Activated T-cell treated with anti-CD3 and anti-CD28 coated beads, Interleukin-2, amount 50 U/mL, for 72 hours (primary cell): ENCODE measurements at places on chromosomes 2 and 18. TPM values are rescaled to one million over a fixed set of nuclear protein-coding genes. Genes with fewer than 3 reads are reported as not detected.
A peak's percentile ranks its signal among the peaks of the same experiment; 100 is the strongest.

GRCh38 chr2:236038096-236038495 is 130.1 kb downstream of the GBX2 start:
- H3K27me3 ChIP-seq: peaks cover 25% of the 10 kb centered on the region
- H3K27ac ChIP-seq: no peak overlapping the region
- H3K4me1 ChIP-seq: no peaks in the 10 kb centered on the region
- DNase-seq: no peak
- no peak overlapping the region for H3K4me3 ChIP-seq
- no peaks in the 10 kb centered on the region for H3K36me3 ChIP-seq

DNA sequence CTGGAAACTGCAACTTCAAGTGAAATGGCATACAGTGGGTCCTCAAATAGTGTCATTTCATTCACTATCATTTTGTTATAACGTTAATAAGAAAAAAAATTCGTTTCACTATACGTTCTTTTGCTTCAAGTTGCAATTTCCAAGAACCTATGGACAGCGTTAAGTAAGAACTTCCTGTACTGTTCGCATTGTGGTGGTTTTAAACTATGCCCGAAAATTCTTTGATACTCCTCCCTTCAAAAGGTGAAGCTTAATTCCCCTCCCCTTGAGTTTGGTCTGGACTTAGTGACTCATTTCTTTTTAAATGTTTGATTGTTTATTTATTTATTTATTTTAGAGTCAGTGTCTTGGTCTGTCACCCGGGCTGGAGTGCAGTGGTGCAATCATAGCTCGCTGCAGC is 20.7 kb downstream of the GNLY start:
- H3K27me3 ChIP-seq: no peaks in the 10 kb centered on the region
- H3K4me1 ChIP-seq: peaks cover 7% of the 10 kb centered on the region
- H3K36me3 ChIP-seq: no peaks in the 10 kb centered on the region
- DNase-seq: no peak

GRCh38 chr2:41729800-41730364 is 317.9 kb upstream of the PKDCC start:
- no peak overlapping the region for H3K4me3 ChIP-seq
- H3K4me1 ChIP-seq: no peaks in the 10 kb centered on the region
- no peak overlapping the region for H3K27ac ChIP-seq
- no peaks in the 10 kb centered on the region for H3K27me3 ChIP-seq
- H3K36me3 ChIP-seq: no peaks in the 10 kb centered on the region

DNA sequence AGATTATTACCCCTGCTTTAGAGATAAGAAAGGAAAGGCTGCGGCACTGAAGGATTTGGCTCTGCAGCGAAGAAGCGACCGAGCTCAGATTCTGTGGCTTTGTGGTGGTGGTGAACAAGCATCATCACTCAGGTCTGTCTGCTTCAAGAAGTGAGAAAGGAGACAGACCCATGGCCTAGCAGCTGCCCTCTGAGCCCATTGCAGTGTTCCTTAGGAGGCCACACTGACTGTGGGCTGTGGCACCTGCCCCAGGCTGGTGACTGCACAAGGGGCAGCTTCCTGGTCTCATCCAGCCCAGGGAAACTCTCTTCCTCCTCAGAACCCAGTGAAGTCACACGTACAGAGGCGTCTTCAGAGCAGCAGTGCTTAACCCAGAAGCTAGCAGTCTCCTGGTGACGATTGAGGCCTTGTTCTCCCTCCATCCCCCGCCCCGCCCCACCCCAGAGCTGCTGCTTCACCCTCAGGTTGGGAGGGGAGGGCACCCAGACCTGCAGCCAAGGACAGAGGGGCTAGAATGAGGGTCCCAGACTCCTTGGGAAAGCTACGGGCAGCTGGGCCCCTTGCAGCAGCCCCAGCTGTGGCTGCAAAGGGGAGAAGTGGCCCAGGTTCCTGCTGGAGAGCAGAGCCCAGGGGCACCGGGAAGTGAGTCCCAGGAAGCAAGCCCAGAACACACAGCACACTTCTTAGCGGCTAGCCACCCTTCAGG is 22.2 kb downstream of the BIN1 start:
- peaks cover 61% of the 10 kb centered on the region for H3K4me1 ChIP-seq
- H3K4me3 ChIP-seq: peak overlapping the region; percentile 68
- no peaks in the 10 kb centered on the region for H3K27me3 ChIP-seq
- peak; percentile 69 for DNase-seq
- no peaks in the 10 kb centered on the region for H3K36me3 ChIP-seq

DNA sequence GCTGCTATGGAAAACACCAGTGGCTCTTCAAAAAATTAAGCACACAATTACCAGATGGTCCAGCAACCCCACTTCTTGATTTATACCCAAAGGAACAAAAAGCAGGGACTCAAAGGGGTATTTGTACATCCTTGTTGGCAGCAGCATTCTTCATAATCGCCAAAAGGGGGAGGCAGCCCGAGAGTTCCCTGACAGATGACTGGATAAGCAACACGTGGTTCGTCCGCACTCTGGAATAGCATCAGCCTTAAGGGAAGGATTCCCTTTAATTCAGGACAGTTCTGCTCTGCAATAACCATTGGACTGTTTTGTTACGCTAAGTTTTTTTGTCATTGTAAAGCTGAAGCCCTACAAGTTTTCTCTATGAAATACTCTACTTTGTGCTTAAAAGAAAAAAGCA is 76.7 kb upstream of the TWIST2 start:
- H3K4me3 ChIP-seq: no peak overlapping the region
- H3K4me1 ChIP-seq: no peaks in the 10 kb centered on the region
- no peaks in the 10 kb centered on the region for H3K36me3 ChIP-seq
- H3K27me3 ChIP-seq: peaks cover 21% of the 10 kb centered on the region

GRCh38 chr2:238127165-238128060 is 11.1 kb upstream of the KLHL30 start:
- DNase-seq: no peak
- H3K36me3 ChIP-seq: no peaks in the 10 kb centered on the region
- H3K4me1 ChIP-seq: no peaks in the 10 kb centered on the region
- no peaks in the 10 kb centered on the region for H3K27me3 ChIP-seq
- no peak overlapping the region for H3K4me3 ChIP-seq
- H3K27ac ChIP-seq: no peak overlapping the region

DNA sequence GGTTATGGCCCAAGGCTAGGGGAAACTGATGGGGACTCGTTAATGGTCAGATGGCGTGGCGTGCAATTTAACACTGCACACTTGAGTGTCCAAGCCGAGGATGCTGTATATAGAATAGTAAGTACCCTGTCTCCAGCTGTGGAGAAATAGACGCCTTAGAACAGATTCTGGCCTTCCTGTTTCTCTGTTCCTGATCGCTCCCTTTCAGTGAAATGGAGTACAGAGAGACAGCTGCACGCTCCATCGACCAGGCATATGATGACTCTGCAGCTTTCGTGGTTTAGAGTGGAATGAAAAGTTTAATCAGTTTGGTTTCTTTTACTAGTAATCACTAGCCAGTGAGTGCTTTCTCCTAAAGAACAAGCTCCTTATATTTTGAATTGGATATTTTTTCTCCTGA is 213.4 kb downstream of the NEDD4L start:
- no peaks in the 10 kb centered on the region for H3K4me1 ChIP-seq
- DNase-seq: no peak
- no peaks in the 10 kb centered on the region for H3K36me3 ChIP-seq
- no peaks in the 10 kb centered on the region for H3K27me3 ChIP-seq
- H3K27ac ChIP-seq: no peak overlapping the region

- no peak for DNase-seq
- no peaks in the 10 kb centered on the region for H3K4me1 ChIP-seq
- H3K36me3 ChIP-seq: no peaks in the 10 kb centered on the region
- peak overlapping the region; percentile 47 for H3K4me3 ChIP-seq
- H3K27me3 ChIP-seq: peaks cover 7% of the 10 kb centered on the region
Measured at GRCh38 chr2:163347982-163348856, 387.6 kb downstream of the FIGN start.

DNA sequence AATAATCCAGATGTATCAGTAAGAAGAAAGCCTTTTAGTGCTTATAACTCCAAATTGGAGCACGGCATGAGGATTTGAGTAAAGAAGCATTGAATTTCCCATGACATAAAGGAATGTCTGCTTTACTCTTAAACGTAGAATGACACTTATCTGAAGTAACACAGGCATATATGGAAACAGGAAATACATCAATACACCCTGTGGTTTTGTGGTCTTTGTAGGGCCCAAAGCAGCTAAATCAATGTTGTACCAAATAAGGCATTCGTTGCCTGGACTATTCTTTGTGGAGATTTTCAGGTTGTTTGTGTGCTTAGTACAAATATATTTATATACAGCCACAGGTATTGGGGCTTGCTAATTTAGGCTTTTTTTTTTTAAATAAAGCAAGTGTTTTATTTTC is 660.5 kb downstream of the LRRTM4 start:
- DNase-seq: no peak
- no peak overlapping the region for H3K4me3 ChIP-seq
- H3K27me3 ChIP-seq: no peaks in the 10 kb centered on the region
- H3K4me1 ChIP-seq: no peaks in the 10 kb centered on the region
- H3K36me3 ChIP-seq: peaks cover 1% of the 10 kb centered on the region
- H3K27ac ChIP-seq: no peak overlapping the region

GRCh38 chr2:98503481-98504105 is 58.9 kb downstream of the INPP4A start:
- H3K4me3 ChIP-seq: no peak overlapping the region
- H3K27ac ChIP-seq: peak overlapping the region; percentile 59
- peaks cover 5% of the 10 kb centered on the region for H3K36me3 ChIP-seq
- no peak for DNase-seq
- peaks cover 72% of the 10 kb centered on the region for H3K4me1 ChIP-seq

DNA sequence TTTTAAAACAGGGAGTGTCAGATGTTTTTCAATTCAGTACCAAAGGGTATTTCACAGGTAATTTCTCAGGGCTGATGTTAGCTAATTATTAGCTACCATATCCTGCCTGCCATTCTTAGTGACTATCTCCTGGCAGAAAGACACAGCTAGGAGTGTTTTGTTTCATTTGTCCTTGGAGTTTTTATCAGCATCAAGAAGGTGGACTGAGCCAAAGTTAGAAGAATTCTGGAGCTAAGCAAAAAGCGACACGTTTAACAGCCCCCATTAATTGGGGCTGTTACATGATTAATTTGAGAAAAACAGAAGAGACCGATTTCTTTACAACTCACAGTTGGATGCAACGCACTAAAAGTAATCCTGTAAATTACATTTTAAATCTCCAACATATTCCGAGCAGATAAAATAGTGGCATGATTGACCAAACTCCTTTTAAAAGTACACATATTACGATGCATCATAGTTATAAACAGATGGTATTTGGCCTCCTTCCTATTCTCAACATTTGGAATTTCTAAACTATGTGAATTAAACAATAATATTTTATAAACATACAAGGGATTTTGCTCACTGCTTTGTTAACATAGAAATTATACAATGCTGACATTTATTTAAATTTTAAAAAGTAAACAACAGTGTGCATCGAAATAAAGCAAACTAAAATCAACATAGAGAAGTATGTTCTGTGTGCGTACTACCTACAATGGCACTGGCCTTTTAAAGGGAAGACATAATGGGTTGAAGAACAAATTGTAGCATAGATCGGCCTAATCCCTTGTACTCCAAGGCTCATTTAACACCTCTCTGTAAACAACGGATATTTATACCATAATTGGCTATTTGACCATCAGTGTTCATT is 585.1 kb downstream of the ZEB2 start:
- no peak overlapping the region for H3K27ac ChIP-seq
- H3K4me3 ChIP-seq: no peak overlapping the region
- peaks cover 15% of the 10 kb centered on the region for H3K4me1 ChIP-seq
- H3K36me3 ChIP-seq: no peaks in the 10 kb centered on the region
- peaks cover 73% of the 10 kb centered on the region for H3K27me3 ChIP-seq

DNA sequence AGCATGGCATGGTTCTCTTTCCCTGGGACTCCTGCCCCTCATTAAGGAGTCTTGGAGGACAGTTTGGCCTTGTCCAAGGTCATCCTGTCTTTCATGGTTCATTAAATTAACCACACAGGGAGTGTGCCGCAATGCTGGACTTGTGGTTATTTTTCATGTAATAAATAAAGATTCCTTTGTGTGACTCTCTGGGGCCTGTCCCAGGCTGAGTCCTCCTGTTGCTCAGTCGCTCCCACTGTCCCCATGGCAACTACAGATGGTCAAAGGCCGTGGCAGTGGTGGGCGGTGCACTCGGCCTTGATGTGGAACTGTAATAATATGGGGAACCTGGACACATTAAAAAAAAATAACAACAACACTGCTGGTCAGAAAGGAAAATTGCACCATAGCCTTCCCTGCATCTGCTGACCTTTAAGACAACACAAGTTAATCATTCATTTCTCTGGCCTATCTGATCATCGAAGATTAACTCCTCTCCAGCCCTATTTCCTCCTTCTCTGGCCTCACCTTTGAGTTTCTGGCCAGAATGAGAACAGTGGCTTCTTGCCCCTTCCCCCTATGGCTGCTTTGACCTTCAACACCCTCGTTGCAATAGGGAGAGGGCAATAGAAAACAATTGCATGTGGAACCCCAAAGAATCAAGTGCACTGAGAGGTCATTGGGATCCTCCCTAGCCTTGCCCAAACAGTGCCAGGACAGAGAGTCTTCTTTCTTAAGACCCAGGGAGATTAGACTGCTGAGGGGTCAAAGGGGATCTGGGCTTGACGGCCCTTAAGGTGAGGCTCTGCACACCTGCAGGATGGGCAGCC is 44.7 kb downstream of the PSD4 start:
- H3K27me3 ChIP-seq: no peaks in the 10 kb centered on the region
- H3K4me1 ChIP-seq: peaks cover 19% of the 10 kb centered on the region
- H3K4me3 ChIP-seq: no peak overlapping the region
- no peaks in the 10 kb centered on the region for H3K36me3 ChIP-seq
- no peak for DNase-seq

DNA sequence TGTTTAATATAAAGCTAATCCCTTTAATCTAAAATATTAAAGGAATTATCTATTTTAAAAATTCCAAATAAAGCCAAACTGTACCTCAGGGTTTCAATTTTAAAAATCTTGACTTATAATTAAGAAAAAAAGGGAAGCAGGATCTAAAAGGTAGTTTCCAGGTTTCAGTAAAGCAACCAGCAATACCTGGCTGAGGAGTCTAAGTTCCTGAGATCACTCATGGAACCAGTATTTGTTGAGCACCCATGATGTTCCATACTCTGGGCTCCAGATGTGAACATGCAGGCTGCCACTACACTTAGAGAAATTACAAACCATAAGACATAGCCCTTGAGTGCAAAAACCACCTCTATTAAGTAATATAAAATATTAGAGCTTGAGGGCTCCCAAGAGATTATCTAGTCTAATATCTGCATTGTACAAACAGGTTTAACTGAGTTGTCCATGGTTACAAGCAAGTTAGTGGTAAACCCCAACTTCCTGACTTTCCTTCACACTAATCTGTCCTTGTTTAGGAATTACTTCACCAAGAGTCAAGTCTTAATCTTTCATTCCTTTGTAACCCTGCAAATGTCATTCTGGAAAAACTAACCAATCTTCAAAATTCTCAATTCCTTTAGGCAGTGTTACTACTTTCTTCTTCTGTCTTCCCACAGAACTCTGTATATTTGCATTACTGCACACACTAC is 49.2 kb downstream of the CLASP1 start:
- DNase-seq: no peak
- no peak overlapping the region for H3K4me3 ChIP-seq
- peaks cover 50% of the 10 kb centered on the region for H3K4me1 ChIP-seq
- no peaks in the 10 kb centered on the region for H3K27me3 ChIP-seq

The CDCA7 gene
- total RNA-seq: 87.2 TPM

The POTEJ gene
- not detected for total RNA-seq

The RRM2 gene
- total RNA-seq: 222 TPM

The CTAGE1 gene
- total RNA-seq: not detected

The TTC27 gene
- total RNA-seq: 24.2 TPM

The ZNF396 gene
- 3.8 TPM for total RNA-seq

The NEDD4L gene
- total RNA-seq: 5.0 TPM
